ENCODE measurements at places on chromosomes 3 and 15.

GRCh38 chr15:41502795-41503668, 9.4 kb downstream of the ITPKA start:
- DNase-seq = no peak

DNA sequence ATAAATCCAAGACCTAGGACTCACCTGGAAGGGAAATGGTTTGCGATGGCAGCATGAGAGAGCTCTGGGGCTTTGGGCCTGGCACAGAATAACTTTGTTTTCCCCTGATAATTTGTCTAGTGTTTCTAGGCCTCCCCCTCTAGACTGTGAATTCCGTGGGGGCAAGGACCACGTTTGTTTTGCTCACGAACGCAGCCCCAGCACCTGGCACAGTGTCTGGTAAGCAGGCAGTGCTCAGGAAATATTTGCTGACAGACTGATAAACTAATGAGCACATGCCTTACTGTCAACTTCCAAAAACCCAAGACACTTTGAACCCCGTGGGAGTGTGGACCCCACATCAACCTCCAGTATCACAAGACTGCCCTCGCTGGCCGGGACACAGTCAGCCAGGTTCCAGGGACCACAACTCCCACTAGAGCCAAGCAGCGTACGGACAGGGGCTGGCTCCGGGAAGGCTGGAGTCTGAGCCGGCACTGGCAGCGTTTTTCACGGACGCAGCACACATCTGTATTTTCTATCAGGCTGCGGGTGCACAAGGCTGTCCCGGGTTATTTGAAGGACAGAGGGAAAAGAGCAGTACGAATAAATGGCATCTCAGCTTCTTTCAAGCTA, 146.5 kb downstream of the XXYLT1 start:
- DNase-seq = no peak

DNA sequence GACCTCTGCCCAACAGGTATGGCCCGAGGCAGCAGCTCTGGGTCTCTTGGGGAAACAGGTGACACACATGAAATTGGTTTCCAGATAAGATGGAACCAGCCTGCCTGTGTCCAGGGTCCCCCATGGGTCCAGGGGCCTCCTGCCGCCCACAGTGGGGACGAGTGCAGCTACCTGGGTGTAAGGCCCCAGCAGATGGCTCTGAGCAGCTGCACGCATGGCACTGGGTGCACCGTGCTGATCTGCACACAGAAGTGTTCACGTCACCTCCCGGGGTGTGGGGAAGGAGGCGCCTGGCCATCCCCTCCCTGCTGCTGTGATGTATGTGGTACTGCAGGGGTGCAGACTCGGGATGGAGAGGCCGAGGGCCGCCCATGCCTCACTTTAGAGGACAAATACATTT, 63.6 kb downstream of the NIPA2 start:
- no peak for DNase-seq

DNA sequence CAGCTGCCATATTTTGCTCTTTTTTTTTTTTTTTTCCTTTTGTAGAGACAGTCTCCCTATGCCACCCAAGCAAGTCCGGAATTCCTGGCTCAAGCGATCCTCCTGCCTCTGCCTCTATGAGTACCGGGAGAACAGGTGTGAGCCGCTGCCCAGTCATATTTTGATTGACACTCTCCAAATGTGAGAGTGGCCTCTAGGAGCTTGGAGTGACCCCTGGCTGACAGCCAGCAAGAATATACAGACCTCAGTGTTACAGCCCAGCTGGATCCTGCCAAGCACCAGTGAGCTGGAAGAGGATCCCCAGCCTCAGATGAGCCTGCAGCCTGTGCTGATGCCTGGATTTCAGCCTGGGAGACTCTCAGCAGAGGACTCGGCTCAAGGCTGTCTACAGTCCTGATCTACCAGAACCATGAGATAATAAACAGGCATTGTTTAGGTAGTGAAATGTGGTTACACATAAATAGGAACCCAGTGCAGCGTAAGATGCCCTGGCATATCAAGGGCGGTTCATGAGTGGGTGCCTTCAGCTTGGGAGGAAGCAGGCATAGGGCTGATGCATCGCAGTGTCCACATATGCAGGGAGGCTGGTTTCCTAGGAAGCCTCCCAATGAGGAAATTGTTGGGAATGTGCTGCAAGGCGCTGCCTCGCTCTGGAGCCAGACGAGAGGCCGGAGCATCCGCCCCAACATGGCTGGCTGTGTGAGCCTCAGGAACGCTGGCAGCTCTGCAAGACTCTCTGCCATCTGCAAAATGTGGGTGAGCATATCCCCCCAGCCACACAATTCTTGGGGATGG, 38.9 kb upstream of the ATP10A start:
- DNase-seq = peak; percentile 11

GRCh38 chr3:122921791-122922651, 105.5 kb downstream of the SEMA5B start:
- no peak for DNase-seq

- no peak for DNase-seq
These were observed 7.9 kb downstream of the RAB27A start for GRCh38 chr15:55281517-55282228.

GRCh38 chr3:184234224-184234623, 4.8 kb downstream of the VWA5B2 start:
- DNase-seq = no peak

DNA sequence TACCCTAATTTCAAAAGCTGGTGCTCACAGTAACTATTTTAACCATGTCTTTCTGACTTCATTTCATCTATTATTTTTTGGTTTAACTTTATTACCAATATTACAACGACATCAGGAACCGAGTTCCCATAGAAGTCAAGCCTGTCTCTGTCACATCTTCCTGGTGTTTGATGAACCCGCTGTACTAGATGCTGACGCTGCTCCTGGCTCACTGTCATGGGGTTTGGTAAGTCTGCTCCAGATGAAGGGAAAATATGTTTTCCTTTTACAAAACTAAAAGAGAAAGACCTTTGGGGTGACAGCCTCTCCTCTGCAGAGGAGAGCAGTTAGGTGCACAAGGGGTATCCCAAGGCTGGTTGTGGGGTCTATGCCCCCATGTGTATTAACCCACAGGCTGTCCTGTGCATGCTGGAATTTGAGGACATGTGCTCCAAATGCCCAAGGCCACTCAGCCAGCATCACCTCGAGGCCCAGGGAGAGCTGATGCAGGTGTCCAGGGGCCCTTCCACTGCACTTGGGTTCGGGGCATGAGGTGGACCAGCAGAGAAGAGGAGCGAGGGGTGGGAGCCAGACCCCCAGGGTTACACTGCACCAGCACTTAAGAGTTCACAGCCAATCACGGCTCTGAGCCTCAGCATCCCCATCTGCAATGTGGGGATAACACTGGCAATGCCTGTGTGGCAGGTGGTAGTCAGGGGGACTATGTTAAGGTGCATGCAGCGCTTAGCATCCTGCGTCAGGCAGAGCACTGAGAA, 62.2 kb downstream of the ATP10A start:
- DNase-seq = no peak

GRCh38 chr3:86152620-86153019, 838.3 kb downstream of the VGLL3 start:
- DNase-seq = no peak

GRCh38 chr3:46389306-46389705, 17.6 kb downstream of the CCR5AS start:
- no peak for DNase-seq

GRCh38 chr15:69035918-69036258, 21.4 kb downstream of the NOX5 start:
- no peak for DNase-seq

DNA sequence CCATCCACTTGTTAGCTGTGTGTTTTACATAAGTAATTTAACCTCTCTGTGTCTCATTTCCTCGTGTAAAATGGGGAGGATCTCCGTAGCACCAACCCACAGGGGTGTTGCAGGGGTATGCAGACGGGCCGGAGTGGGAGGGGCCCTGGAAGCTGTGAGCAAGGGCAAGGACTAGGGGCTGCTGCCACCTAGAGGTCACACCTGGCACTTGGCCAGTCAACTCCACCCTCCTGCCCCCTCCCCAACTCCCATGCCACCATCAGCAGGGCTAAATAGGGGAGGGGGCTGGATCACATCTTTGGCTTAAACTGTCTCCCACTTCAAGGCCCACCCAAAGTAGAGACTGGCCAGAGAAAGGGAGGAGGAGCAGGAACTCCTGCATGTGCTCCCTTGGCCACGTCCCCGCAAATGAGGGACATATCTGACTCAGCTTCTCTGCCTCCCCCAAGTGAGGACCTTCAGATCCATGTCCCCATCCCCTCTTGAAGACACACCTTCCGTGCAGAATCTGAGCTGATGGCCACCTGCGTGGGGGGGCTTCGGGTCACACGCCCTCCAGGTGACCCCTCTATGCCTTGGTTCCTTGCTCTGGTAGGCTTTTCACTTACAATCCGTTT, 2.6 kb downstream of the CCDC9B start:
- DNase-seq = peak; percentile 56

DNA sequence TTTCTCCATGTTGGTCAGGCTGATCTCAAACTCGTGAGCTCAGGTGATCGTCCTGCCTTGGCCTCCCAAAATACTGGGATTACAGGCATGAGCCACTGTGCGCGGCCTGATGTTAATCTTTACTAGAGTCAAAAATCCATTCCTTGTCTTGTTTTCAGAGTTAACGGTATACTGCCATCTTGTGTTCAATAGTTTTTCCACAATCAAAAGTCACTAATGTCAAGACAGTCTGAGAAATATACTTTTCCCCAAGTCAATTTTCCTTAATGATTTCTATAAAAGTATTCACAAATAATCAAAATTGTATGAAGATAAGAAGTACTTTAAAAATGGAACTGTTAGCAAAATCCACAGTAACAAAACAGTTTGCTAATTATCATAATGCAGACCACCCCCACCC, 8.5 kb downstream of the CRBN start:
- no peak for DNase-seq

GRCh38 chr3:122515020-122515468, 305 bp upstream of the KPNA1 start:
- no peak for DNase-seq

GRCh38 chr3:11944052-11944673, 60.0 kb upstream of the SYN2 start:
- no peak for DNase-seq

DNA sequence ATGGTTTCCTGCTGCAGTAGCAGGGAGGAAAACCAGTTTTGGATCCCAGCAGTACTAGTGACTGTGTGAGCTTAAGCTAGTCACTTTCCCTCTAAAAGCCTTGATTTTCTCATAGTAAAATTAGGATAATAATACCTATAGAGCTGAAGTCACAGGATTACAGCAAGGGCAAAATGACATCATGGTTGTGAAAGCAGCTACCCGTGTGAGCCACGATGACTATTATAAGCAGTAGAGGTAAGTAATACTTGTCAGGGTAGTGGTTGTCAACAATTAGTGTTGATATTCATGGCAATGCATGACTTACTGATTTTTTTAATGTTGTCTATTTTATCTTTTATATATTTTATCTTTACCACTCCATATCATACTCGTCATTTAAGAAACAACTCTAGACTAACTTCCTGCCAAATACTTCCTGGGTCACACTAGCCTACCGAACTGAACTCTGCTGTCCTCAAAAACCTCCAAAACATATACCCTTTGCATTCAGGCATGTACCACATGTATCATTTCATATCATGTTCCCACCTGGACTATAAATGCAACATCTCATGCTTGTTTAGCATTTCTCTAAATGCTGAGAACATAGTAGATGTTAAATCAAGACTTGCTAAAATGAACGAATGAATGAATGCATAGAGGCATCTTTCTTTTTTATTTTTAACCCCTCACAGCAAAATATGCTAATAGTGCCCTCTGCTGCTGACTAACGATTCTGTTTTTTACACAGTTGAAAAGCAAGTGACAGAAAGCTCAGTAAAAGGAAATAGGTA, 172.6 kb downstream of the P3H2 start:
- DNase-seq = no peak

- no peak for DNase-seq
These were observed 274.7 kb downstream of the RBMS3 start for GRCh38 chr3:29555590-29555989.

GRCh38 chr15:41895491-41895890, 1.6 kb upstream of the SPTBN5 start:
- no peak for DNase-seq

DNA sequence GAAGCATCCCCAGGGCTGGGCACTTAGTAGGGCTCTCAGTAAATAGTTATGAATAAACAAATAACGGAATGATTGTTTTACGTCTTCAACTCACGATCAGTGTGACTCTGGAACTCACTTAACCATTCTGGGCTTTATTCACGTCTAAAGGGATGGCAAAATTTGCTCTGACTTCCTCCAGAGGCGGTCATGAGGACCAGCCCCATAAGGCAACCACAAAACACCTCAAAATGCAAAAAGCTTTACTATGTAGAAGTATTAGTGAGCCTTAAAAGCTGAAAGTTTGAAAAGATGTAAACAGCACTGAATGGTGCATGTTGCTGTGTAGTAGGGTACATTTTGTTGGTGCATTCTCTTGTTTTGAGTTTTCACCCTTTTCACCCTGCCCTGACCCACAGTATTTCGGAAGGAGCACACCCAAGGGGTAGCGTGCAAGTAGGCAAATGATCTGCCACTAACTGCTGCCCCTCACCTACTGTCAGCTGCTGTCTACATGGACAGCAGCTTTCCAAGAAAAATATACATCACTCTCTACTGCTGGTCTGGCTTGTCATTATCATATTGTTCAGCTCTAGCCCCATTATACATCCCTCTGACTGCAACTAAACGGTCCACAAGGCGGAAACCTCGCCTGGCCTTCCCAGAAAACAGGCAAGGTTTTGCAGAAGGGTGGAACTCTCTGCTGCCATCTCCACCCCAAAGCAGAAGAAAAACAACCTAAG, 308.5 kb upstream of the PROK2 start:
- no peak for DNase-seq

- DNase-seq = no peak
These were observed 26.8 kb downstream of the TIMMDC1 start for GRCh38 chr3:119524931-119525662.

DNA sequence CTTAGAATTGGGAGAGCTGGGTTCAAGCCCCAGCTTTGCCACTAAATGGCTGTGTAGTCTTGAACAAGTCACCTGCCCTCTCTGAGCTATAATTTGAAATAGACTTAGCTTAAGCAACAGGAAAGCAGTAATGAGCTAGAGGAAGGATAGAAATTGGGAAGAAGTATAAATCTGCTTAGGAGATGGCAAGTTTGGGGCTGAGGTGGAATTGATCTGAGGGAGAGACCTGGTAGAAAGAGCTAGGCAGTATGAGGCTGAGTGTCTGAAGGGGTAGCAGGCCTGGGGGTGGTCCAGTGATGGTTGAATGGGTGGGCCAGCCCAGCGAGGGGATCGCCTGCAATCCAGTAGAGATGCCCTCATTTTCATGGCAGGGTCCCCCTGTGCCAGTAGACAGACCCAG, 22.9 kb downstream of the LPP start:
- no peak for DNase-seq

DNA sequence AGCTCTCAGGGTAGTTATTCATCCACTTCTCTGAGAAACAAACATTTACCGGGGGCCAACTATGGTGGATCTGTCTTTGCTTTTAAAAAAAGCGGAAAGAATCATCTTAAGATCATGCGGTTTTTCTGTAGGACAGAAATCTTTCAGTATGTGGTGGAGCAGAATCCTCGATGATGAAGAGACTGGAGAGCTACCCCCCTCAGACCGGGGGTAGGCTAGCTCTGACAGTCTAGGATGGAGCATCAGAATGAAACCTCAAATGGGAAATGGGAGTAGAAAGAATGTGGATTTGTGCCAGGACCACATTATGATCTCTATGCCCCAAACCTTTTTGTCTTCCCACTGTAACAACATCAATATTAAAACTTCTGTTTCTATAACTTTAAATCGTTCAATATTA, 30.3 kb downstream of the TPRG1 start:
- DNase-seq = no peak

GRCh38 chr15:89444241-89445225, 51.9 kb downstream of the RHCG start:
- DNase-seq = no peak

Measured in NCI-H510A (cell line).